ENCODE measurements at places on chromosomes 13 and 19.

DNA sequence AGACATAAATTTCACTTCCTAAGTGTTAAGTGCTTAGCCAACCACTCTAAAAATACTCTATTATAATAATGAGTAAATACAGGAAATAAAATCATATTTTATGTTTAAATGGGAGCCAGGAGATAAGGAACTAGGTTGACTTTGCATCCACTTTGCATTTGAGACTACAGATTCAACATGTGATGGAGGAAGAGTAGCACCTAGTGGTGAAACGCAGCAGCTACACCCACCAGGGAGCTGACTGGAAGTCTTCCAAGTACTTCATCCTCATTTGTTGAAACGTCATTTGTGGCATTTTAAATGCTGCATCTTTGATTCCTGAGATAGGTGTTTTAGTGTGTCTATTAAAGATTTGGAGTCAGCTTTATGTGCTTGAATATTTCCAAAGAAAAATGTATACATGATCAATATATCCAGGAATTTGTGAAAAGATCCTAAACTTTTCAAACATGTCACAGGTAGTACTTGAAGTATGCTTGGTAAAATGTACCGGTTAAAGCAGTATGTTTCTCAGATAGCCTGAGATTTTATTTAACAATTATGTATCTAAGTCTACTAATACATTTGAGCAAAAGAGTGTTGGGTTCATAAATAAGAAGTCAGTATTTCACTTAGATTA lies 17.4 kb upstream of the KCTD12 start:
- peak; percentile 71 for DNase-seq

- DNase-seq: no peak
Observed at GRCh38 chr19:17202249-17202648, 12.9 kb upstream of the USE1 start.

- DNase-seq: no peak
Observed at GRCh38 chr13:36513266-36513665, 81.0 kb downstream of the CCNA1 start.

DNA sequence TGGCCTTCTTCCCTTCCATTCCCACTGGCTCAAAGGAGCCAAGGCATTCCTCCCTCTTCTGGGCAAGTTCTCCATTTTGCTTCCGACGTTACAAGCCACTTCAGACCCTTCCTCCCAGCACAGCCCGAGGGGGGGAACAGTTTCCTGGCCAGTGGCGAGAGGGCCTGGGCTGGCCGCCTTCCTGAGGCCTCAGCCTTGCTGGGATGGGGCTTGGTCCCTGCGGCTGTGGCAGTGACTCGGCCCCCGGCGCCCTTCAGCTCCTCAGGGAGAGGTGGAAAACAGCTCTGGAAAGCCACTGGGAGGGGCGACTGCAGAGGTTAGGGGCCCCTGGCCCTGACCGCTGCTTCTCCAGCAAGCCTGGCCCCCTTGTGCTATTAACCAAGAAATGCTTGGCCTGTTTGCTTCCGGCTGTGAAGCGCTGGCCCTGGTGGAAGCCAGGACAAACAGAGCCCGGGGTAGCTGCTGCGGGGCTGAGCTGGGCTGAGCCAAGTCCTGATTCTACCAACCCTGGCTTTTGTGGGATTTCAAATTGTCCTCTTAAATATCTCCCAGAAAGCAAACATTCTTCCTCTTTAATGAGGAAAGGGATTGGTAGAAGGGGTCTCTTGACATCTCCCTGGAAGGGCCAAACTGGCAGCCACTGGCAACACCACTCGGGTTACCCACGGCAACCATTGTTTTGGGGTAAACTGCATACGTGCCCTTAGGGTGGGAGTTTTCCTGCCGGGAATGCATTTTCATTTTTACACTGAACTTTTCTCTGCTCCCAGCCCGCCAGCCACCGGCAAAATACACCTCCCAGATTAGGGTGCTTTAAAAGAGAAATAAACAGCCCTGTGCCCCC lies 38.7 kb downstream of the C13orf46 start:
- no peak for DNase-seq

GRCh38 chr13:30529085-30529834 lies 63.5 kb upstream of the HMGB1 start:
- DNase-seq: no peak

- DNase-seq: no peak
Observed at GRCh38 chr13:36026531-36026930, 104.7 kb downstream of the DCLK1 start.

- peak; percentile 27 for DNase-seq
Observed at GRCh38 chr19:15631817-15632216, 8.9 kb upstream of the CYP4F3 start.

- no peak for DNase-seq
Observed at GRCh38 chr19:43470288-43470687, 4.9 kb upstream of the LYPD3 start.

GRCh38 chr13:34671137-34671536 lies 270.9 kb upstream of the NBEA start:
- DNase-seq: no peak

DNA sequence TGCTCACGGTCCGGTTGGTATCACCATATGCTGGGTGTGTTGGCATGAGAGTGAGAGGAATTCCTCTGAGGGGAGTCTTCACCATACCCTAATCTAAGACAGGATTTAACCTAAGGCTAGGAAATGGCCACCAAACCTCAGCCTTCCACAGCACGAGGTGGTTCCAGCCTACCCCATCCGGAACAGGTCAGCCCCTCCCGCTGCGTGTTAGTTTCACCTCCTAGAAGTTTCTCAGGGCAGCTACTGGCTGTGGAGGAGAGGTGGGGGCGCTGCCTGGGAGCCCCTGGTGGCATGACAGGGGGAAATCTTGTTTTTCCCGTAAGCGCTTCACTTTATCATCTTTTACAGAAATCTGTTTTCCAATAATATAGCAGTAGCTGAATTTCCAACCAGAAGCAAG lies 55.1 kb downstream of the RGCC start:
- no peak for DNase-seq

- DNase-seq: no peak
Observed at GRCh38 chr13:24073657-24074056, 86.9 kb upstream of the SPATA13 start.

GRCh38 chr13:44116562-44117332 lies 237.0 kb downstream of the LACC1 start:
- DNase-seq: no peak

DNA sequence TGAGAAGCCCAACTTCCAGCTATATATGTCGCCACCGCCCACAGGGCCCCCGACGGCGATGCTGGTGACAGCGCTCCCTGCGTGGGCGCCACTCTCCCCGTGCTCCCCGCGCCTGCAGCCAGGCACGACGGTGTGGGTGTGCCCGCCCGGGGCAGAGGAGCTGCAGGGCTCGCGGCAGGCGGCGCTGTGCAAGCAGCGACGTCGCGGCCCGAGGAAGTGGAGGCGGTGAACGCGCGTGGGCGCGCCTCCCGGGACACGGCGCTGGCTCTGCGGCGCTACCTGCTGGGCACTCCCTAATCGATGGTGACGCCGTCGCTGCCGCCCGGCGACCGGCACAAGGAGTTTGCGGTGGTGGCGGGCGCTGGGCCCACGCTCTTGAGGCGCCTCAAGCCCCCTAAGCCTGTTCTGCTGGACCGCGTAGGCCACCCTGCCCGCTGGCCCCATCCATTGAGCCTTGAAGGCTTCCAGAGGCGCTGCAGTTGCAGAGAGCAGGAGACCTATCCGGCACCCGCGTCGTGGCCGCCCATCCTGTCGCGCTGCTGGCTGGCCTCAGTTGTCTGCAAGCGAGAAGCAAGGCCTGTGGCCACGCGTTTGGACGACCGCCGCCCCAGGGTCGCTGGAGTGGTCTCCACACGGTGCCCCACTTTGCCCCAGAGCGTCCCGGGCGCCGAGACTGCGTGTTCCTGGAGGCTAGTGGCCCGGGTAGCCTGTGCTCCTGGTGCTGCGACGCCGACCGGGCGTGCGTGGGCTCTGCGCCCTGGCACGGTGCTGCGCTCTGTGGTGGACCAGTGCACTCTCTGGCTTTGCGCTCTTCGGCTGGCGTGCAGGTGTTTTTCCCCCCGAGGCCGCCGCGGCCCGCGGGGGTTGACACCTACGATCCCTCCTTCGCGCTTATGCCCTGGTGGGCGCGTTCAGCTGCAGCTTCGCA lies 23.1 kb downstream of the LRFN3 start:
- DNase-seq: no peak

GRCh38 chr13:29594710-29595379 lies 643 bp downstream of the SLC7A1 start:
- DNase-seq: no peak

- DNase-seq: no peak
Observed at GRCh38 chr19:23792784-23793183, 34.1 kb upstream of the ZNF681 start.

- DNase-seq: no peak
Observed at GRCh38 chr13:61202042-61202441, 213.6 kb downstream of the PCDH20 start.

GRCh38 chr19:56617531-56617930 lies 22.4 kb downstream of the ZNF71 start:
- DNase-seq: no peak

DNA sequence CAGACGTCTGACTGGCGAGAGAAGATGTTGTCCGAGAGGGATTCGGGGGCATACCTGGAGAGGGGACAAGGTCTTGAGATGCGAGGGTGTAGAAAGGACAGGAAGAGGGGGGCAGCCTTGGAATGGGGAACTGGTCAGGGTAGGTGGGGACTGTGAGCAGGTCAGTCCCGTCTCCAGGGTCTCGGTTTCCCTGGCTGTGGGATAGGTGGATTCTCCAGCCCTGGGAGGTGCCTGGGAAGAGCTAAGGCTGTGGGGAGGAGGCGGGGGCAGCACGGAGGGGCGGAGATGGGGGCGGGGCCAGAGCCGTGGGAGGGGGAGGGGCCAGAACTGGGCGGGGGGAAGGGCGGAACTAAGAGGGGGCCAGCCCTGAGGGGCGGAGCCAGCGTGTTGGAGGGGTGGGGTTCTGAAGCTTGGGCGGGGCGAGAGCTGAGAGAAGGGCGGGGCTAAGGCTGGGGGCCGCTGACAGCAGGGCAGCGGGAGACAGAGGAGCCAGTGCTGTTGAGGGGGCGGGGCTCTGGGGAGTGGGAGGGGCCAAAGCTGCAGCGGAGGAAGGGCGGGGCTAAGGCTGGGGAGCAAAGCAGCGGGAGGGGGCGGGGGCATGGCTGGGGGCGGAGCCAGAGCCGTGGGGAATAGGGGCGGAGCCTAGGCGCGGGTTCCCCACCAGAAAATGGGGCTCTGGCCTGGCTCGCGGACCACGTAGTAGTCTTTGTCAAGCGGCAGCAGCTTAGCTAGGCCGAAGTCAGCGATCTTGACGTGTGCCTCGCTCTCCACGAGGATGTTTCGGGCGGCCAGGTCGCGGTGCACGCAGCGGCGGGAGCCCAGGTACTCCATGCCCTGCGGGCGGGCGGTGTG lies 9.5 kb upstream of the INSL3 start:
- DNase-seq: peak; percentile 42

DNA sequence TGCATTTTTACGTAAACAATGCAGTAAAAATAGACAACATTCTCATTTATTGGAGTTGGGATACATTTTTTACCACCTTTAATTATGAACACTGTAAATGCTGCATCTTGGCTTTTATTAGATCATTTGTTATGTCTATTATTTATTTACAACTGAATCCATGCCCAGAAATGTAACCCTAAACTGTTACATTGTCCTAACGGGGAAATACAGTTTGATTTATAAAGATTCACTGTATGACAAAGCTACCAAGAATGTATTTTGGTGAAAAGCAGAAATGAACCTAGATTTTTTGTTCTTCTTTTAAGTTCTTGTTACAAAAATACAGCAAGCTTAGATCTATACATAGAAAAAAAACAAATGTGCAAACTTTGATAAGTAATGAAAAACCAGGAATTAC lies 1.1 kb downstream of the METTL21C start:
- DNase-seq: no peak

DNA sequence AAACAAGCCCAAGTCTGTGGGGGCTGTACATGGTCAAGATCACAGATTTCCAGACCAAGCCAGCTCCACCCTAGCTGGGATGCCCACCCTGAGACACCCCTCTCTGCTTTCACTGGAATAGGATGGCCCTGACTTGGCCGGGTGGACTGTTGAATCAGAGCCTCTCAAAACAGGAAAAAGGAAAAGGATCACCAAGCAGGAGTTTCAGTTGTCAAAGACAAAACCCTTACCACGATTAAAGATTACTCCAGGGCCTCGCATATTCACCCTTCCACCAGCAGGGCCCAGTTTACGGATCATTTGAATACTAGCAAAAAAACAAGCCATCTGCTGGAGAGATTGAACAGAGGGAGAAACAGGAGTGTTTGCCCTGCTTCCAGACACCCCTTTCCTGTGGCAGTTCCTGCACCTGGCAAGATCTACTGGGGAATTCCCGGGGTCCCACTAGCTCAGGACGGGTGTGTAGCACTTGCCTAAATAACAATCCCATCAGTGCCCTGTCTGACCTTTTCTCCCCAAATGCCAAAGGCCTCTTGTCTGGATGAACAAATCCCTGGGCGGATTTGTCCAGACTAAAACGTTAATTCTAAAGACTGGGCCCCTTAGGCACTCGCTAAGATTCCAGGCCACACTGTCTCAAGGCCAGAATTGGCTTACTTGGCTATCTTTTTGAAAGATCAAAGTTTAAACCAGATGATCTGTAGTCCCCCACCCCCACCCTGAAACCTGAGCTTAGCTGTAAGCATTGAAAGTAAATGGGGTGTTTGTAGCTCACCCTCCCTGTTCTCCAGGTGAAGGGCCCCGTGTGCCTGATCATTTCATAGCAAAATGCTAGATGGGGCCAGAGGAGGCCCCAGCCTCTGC lies 38.4 kb downstream of the ACTN4 start:
- no peak for DNase-seq

- DNase-seq: no peak
Observed at GRCh38 chr19:3651684-3652083, 25.1 kb upstream of the CACTIN start.

- no peak for DNase-seq
Observed at GRCh38 chr13:108033800-108034707, 181.3 kb downstream of the LIG4 start.

DNA sequence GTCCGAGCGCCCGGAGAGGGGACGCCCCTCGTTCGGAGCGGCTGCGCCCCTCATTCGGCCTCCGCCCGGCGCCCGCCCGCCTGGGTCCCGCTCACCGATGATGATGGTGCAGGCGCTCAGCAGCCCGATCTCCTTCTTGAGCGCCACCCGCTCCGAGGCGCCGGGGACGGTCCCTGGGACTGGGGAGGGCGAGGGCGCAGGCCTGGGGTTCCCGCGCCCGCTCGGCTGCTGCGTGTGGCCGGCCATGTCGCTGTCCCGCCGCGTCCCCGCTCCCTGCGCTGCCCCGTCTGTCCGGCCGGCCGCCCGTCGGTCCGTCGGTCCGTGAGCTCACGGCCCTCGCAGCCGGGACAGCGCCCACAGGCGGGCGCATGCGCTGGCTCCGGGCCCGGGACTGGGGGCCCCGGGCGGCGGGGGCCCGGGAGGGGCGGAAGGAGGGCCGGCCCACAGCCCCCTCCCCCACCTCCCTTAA lies at the start of gene SLC7A10:
SLC7A10 (minus strand) TSS at position 393 of the 469 bp plus-strand sequence; CDS start at position 246, 147 bp downstream.
- no peak for DNase-seq

GRCh38 chr19:42172261-42172660 lies 40.0 kb upstream of the POU2F2 start:
- no peak for DNase-seq

- no peak for DNase-seq
Observed at GRCh38 chr13:110748271-110748670, 34.8 kb downstream of the ING1 start.

- DNase-seq: no peak
Observed at GRCh38 chr13:48235341-48236135, 2.5 kb downstream of the ITM2B start.

- peak; percentile 38 for DNase-seq
Observed at GRCh38 chr19:54133312-54133956, 4.1 kb upstream of the CNOT3 start.

GRCh38 chr19:34124828-34125227 lies 47.5 kb upstream of the LSM14A start:
- no peak for DNase-seq
